H54 (cell line): ENCODE measurements at places on chromosomes 12 and 14.
A peak's percentile ranks its signal among the peaks of the same experiment; 100 is the strongest.

DNA sequence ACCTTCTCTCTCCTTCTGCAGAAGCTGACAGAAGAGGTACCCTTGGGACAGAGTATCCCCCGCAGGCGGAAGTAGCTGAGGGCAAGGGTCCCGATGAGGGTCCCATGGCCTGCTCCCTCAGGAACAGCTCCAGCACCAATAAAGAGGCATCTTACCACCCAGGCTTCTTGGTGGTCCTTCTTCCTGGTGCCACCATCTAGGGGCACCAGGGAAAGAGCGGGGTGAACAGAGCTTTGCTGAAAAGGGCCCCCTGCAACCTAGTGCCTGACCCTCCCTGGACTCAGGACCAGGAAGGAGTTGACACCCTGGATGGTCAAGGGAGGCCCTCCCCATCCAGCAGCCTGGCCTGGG is 591 bp upstream of the IRF9 start:
- DNase-seq, result no peak

DNA sequence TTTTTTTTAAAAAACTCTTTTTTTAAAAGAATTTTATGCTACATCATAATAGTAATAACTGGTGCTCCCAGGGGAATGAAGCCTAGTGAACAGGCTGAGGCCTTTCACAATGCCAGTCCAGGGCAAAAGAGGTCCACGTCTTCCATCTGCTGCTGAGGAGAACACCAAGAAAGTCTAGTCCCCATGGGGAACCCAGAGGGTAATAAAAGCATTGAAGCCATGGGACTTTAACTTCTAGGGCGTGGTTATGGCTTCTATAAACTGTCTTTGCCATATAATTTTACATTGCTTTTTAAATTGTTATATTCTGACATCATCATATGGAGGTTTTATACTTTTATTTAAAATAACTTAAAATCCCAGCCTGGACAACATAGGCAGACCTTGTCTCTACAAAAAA is 64.3 kb downstream of the SLC16A7 start:
- DNase-seq, result no peak

DNA sequence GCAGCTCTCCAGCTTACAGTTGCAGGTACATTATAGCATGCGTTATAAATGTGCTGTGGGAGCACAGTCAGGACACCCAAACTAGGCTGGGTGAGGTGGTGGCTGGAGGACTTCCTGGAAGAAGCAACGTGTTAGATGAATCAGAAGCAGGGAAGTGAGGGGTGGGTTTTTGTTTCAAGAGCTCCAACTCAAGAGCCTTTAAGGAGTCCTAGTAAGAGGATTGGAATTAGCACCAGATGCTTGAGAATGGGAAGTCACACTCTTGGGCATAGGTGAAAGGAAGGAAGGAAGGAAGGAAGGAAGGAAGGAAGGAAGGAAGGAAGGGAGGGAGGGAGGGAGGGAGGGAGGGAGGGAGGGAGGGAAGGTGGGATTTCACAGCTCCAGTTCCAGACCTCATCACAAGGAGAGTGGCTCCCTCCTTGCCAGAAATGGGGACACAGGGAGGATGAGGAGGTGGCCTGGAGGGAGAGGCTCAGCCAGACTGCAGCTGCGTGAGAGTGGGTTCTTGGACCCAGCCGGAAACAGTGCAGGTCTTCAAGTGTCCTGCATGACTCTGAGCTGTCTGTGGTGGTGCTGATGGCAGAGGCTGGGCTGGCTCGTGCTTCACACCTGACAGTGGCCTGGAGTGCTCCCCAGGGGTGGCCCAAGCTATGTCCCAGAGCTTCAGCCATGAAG is 115.7 kb upstream of the GSC start:
- DNase-seq, result no peak

DNA sequence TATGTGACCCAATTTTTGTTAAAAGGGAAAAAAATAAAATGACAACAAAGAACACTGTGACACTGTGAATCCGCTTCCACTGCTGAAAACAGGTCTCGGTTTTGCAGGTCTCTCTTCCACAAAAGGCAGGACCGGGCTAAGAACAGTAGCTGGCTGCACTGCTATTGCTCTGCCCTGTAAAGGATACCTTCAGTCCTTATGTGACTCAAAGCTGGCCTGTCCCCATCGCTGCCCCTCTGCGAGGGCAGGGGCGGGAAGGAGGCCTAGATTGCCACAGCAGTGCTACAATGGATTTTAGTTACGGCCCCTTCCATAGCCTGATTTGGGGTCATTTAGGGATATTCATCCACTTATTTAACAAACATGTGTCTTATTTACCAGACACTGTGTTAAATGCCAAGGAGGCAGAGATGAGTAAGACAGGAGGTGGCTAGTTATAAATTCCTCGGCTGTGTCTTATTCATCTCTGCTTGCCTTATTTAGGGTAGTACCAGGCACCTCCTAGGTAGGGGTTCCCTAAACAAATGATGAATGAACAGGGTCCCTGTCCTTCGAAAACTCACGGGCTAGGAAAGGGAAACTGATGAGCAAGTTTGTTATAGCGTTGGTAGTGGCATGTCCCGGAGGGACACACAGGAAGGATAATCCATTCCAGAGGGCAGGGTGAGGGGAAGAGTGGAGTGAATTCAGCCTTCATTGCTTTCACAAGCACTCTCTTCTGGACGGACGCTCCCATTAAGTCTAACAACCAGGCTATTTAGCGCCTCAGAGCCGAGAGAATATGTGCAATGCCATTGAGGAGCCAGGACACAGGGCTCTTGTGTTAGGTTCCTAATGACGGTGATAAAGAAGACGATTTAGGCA is 73.3 kb downstream of the EID3 start:
- DNase-seq, result no peak

- no peak for DNase-seq
These were observed 9.4 kb downstream of the PLD4 start for GRCh38 chr14:104933746-104934733.

DNA sequence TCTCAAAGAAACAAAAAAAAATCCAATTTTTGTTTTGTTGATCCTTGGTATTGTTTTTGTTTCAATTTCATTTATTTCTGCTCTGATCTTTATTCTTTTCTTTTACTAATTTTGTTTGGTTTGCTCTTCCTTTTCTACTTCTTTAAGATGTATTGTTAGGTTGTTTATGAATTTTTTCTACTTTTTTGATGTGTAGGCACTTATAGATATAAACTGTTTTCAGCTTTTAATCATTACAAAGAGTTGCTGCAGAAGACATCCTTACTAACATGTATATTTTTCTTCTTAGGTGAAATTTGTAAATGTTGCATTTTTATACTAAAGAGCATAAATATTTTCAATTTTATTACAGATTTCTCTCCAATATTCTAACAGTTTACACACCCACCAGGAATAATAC is 69.8 kb downstream of the KNTC1 start:
- no peak for DNase-seq

GRCh38 chr14:51981218-51981854 is 8.0 kb upstream of the RTRAF start:
- DNase-seq, result no peak

DNA sequence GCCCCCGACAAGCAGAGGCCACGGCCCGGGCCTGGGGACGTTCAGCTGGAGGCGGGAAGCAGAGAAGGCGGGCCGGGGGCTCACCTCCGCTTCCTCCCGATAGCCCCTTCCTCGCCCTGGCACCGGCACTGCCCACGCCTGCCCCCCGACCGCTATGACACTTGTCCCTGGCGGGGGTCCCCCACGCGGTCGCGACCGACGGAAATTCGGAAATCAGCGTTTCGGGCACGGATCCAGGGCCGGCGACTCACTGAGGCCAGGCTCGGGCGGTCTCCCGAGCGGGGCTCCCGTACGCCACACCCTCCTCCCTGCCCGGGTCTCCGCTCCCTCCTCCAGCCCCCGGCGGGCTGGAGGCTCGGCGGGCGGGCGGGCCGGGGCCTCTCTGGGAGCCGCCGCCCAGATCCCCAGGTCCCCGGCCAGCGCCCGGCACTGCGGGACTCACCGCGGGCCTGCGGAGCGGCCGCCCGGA is 581 bp downstream of the PITPNM2 start:
- DNase-seq, result peak; percentile 47

DNA sequence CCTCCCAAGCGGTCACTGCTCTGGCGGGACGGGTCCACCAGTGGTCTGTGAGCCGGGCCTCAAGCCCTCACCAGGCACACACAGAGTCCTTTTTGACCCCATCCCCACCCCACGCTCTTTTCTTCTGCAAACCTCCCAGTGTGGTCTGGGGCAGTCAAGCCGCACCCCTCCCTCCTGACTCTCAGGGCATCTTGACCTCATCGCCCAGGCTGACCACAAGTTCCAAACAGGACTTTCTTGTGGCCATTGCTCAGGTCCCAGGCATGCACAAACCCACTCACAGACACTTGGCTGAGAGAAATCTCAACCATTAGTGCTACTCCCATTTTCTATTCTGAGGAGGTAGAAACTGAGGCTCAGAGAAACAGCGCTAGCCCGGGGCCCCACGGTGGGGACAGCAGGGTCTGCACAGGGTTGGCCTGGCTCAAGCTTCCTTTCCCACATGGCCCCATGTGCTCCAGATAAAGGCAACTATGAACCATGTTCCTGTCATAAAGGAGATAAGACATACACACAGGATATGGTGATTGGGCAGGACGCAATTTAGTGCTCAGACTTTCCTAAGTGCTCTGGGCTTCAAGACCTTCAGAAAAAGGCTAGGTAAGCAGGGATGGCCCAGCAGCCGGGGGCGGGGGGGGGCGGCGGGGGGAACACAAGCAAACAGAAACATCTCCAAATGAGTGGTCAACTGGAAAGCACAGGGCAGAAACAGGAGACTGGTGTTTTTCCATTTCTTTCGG is 69.6 kb downstream of the ITPK1 start:
- DNase-seq, result peak; percentile 70

DNA sequence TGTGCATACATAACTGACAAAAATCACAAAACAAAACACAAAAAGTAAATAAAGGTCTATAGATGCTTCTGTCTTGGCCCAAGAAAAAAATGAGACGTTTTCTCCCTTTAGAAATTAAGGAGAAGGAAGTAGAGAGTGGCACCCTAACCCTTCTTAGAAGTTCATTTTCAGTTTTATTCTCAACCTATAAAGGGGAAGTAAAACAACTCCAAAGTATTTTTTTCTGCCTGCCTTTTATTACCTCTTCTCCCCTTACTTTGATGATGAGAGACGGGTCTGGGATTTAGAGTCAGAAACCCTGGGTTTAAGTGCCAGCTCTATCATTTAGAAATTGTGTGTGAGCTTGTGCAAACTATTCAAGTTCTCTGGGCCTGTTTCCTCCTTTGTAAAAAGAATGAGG is 2.8 kb downstream of the PRIM1 start:
- DNase-seq, result no peak

DNA sequence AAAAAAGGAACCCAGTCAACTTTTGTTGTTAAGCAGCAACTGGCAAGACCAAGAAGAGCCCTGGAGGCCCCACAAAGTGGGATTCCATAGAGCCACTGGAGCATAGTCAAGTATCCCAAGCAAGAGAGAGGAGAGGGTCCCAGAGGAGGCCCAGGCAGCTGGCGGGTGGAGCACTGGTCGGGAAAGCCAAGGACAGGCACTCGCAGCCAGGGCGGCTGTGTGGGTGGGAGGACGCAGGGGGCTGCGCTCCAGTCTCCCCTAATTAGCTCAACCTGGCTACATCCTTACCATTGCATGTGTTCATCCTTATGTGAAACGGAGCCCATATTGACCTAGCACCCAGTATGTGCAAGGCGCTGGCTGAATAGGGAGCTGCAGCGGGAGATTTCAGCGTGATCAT is 18.3 kb upstream of the ZFP36L1 start:
- no peak for DNase-seq

- no peak for DNase-seq
These were observed 40.2 kb downstream of the HSP90AA1 start for GRCh38 chr14:102046337-102047278.

GRCh38 chr14:77786148-77786547 is 13.8 kb upstream of the ADCK1 start:
- no peak for DNase-seq

- DNase-seq, result no peak
These were observed 30.2 kb downstream of the NUDT4 start for GRCh38 chr12:93407963-93408283.

DNA sequence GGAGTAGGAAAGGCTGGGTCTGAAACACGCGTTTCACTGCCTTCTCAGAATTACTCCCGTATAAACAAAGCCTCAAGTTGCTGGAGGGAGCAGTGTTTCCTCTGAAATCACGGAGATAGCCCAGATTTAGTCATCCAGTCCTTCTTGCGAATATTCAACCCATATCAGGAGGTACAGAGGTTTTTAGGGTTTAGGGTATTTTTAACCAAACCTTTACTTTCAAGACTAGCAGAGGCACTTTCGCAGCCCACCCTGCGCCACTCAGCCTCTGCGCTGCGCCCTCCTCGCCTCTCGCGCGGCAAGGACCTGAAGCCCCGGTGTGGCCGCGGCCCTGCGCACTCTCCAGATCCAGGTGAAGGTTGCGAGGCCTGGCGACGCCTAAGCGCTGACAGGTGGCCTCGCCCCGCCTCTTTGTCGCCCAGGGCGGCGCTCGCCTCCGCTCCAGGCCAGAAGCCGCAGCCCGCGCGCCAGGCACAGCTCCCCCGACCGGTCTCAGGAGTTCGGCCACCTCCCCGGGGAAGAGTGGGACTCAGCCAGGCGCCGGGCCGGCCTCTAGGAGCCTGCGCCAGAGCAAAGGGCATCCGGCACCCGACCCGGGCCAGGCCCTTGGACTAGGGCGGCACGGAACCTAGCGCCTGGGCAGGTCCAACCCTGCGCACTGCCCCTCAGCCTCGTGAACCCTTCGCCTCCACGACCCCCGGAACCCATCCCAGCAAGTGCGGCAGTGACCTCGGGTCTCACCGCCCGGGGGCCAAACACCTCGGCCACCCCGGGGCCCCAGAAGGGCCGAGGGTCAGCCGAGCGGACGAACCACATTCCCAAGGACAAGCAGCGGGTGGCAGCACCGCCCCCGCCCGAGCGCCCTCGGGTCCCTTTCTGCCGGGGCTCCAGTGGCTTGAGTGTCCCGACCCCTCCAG is 1.8 kb upstream of the SAMD4A start:
- no peak for DNase-seq

- no peak for DNase-seq
These were observed 81.9 kb downstream of the CFAP54 start for GRCh38 chr12:96571101-96571862.

- peak; percentile 86 for DNase-seq
These were observed 9.5 kb downstream of the HHIPL1 start for GRCh38 chr14:99654235-99654985.

DNA sequence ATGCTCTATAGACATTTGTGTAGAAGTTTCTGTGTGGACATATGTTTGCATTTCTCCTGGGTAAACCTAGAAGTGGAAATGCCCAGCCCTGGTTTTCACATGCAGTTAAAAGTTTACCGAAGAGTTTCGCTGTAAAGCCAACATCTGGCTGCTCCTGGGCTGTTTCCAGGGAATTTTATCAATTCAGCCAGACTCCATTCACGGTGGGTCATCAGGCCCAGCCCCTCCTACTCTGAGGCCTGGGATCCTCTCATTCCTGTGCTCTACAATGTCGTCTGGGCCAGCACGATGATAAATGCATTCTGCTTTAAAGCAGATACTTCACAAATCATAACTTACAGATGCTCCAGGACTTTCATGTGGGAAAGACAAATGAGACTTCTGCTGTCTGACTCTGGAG is 7.1 kb downstream of the NUAK1 start:
- DNase-seq, result no peak

DNA sequence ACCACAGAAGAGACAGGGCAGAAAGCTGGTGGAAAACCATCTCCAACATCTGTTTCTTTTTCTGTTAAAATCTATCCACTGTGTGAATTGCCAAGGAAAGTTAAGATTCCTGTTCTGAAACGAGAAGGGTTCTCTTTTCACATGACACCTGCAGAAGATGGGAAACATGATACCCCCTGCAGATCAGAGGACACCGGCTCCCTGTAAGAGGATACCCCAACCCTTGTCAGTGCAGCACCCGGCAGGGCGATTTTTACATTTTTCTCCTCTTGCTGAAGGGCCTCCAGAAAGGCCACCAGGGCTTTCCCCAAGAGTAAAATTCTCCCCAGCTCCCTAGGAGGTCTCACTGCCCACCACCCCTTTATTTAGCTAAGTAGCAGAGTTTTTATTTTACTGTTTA is 48.2 kb downstream of the DPF3 start:
- DNase-seq, result no peak
